ENCODE measurements at places on chromosomes 4 and X. TPM values are rescaled to one million over a fixed set of nuclear protein-coding genes. Genes with fewer than 3 reads are reported as not detected.

- DNase-seq, result no peak
Observed at GRCh38 chr4:138959097-138959815, 56.3 kb upstream of the NOCT start.

- no peak for DNase-seq
Observed at GRCh38 chrX:110293658-110294057, 24.2 kb downstream of the AMMECR1 start.

GRCh38 chrX:149004936-149005335 is 500.2 kb downstream of the IDS start:
- no peak for DNase-seq

GRCh38 chr4:156898373-156899117 is 73.1 kb downstream of the PDGFC start:
- DNase-seq, result no peak

DNA sequence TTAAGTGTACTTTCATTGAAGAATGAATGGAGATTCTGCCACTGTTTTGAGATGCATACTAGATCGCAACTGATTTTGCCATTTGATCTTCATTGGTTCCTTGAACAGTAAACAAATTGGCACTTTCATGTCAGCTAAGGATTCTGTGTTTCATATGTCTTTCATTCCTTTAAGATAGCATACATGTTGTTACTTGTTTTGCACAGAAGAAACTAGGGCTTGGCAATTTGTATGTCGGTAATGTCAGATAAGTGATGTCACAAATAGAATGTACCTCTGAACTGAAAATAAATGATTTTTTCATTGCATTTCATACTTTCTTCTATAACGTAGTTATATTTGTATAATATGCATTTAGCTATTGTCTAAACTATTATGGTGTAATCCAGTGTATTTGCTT is 73.2 kb upstream of the TENM3 start:
- DNase-seq, result no peak

DNA sequence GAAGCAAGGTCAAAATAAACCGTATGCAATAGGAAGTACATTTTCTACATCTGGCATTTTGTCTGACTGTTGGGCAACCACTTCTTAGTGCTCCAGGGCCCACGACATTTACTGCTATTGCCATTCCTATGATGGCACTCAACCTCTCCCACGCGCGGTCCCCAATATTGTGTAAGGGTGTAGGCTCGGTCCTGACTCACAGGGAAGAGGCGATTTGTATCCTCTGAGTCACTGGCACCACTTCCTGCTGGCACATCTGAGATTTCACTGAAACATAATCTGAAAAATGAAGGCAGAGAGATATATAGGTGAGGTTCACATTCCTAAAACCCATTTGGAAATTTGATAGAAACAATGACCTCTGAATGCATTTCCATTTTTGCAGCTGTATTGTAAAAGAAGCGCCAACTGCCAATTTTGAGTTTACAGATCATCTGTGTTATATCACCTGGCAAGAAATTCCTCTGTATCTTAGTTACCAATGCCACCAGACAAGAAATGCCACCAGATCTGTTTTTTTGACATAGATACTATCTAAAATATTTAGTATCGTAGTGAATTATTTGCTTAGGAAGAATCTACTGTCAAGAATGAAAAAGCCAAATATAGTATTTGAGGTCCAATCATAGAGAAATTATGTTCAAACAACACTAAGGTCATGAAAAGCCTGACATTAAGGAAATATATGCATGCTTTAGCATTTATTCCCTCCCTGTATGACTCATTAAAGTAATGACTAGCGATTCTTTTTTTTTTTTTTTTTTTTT is 9.8 kb downstream of the EREG start:
- no peak for DNase-seq

GRCh38 chrX:17922303-17922702 is 61.2 kb upstream of the RAI2 start:
- no peak for DNase-seq

The PRKG2 gene
- 2.2 TPM for total RNA-seq

DNA sequence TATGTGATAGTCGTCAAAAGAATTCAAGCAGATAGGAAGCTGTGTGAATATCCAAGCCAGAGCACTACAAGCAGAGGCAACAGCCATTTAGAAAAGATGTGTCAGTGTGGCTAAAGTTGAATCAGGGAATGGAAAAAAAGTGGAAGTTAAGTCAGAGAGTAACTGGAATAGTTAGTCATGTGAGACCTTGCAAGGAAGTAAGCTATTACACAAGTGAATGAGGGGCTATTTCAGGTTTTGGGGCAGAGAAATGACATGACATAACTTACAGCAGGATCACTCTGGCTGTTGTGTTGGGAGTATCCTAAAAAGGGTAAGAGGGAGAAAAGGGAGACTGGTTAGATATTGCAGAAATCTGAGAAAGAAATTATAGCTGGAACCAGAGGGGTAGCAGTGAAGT is 236.6 kb upstream of the PCDH18 start:
- DNase-seq, result no peak

DNA sequence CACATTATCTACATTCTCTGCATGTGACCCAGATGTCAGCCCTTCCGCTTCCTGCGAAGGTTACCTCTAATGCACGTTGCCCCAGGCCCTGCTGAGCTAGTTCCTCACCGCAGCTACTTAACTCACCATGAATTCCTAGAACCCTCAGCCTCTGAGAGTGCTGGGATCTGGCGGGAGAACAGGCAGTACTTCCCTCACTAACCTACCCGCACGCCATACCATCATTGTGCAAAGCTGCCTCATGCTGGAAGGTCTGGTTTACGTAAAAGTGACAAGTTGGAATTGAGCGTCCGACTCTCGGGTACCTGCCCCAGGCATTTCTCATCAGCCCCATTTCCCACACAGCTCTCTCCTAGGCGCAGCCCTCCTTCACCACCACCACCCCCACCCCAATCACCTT is 6.3 kb downstream of the SLC25A4 start:
- no peak for DNase-seq

The MAPK10 gene
- total RNA-seq, result not detected

GRCh38 chr4:13329963-13330362 is 154.2 kb downstream of the RAB28 start:
- DNase-seq, result no peak

DNA sequence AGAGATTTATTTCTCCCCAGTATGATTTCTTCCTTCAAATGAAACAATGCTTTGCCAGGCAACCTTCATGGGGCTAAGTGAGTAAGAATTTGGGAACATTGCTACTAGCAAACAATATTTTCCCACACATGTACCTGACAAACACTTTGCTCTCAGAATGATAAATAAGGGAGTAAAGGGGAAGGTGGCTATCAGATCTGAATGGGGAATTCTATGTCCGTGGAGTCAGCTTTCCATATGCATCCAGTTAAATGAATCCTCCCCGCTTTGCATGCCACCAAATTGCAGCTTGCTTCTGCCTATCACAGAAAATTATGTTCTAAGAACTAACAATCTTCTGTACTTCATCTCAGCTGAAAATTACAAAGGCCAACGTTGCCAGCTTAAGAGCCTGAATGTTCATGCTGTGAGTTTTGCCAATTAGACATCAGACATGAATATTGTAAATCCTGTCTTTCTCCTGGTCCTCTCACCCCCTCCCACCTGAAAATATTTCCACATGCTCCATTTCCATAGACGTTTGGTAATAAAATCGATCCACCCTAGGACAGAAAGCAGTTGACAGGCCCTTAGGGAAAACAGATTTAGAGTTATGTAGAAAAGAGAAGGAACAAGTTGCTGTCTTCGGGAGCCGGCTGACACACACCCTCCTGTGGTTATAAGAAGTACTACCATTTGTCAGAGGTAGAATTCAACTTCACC is 6.3 kb downstream of the MEPE start:
- DNase-seq, result no peak

GRCh38 chr4:112234952-112235609 is 3.5 kb downstream of the AP1AR start:
- DNase-seq, result peak; percentile 55

The ENPP6 gene
- total RNA-seq, result not detected

DNA sequence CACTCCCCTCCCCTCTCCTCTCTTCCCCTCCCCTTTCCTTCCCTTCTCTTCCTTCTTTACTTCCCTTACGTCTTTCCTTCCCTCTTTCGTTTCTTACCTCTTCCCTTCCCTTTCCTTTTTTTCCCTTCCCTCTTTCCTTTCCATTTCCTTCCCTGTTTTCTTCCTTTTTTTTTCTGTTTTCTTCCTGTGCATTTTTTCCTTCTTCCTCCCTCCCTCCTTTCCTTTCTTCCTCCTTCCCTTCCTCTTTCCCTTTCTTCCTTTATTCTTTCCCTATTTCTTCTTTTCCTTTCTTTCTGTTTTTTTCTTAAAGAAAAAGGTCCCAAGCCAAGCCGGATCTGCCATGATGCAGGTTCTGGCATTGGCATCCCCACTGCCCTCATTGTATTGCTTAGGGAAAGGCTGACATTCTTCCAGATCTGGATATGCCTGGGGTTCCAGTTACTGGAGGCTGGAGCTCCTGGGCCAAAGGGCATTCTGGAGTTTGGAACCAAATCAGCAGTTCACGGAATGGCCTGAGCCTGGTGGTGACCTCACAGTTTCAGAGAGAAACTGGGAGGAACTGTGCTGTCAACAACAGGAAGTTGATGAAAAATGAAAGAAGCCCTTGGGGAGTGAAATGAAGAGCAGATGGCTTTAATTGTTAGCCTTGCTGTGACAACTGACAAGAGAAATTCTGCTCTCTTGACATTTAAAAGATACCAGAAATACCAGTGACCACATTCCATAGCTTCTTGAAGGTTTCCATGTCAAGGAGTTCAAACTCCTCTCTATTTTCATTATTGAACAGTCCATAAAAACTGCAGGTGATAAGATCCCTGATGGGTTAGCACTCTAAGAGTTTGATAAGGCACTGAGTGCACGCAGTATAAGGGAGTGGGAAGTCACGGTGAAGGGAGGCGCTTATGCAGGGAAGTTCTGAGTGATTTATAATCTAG is 622.1 kb downstream of the SPRY1 start:
- DNase-seq, result no peak

GRCh38 chrX:127404161-127404560 is 584.6 kb downstream of the PRR32 start:
- no peak for DNase-seq

All from CD4-positive, alpha-beta memory T cell (primary cell).